Esophagus mucosa (tissue), 1 donor: ENCODE measurements at places on chromosomes 6 and 20.

DNA sequence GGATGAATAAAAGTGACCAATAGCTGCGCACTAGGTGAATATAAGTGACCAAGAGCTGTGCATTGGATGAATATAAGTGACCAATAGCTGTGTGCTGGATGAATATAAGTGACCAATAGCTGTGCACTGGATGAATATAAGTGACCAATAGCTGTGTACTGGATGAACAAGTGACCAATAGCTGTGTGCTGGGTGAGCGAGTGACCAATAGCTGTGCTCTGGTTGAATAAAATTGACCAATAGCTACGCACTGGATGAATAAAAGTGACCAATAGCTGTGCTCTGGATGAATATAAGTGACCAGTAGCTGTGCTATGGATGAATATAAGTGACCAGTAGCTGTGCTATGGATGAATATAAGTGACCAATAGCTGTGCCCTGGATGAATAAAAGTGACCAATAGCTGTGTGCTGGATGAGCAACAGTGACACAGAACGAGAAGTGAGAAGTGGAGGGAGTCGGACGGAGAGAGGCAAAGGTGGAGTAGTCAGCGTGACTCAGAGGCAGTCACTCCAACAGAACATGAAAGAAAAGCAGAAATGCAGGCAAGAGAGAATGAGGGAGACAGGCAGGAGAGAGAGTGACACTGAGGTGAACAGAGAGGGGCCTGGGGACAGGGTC is 38.5 kb downstream of the RBM38 start:
- ATAC-seq: peak; percentile 60

DNA sequence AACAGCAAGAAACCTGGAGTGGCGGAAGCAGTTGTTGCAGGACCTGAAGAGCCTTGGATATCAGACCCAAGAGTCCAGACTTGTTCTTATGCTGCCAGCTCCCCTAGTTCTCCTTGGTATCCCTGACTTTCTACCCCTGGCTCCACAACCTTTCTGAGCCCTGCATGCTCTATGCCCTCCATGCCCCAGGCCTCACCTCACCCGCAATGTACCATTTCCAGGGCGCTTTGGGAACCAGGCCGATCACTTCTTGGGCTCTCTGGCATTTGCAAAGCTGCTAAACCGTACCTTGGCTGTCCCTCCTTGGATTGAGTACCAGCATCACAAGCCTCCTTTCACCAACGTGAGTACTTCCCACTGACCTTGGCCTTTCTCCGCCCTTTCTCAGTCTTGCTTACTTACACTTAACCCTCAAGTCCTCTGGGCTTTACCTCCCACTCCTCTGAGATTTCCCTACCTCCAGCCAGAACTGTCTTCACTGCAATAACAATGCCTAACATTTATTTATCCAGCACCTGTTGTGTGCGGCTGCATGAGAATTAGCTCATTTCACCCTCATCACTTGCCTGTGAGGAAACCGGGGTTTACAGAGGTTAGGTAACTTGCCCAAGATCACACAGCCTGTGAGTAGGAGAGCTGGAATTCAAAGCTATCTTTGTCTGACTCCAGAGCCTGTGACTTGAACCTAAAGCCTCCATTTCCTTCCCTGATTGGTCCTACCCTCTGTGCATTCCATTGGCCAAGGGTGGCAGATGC is 2.3 kb downstream of the POFUT1 start:
- no peak for ATAC-seq

GRCh38 chr20:34600892-34601653 is 42.6 kb downstream of the MAP1LC3A start:
- ATAC-seq: no peak

GRCh38 chr6:157104803-157105202 is 218.5 kb downstream of the TMEM242 start:
- no peak for ATAC-seq
